ENCODE measurements at places on chromosomes 6 and 20.

GRCh38 chr6:152212437-152212836, 405.0 kb downstream of the ESR1 start:
- no peak for DNase-seq

DNA sequence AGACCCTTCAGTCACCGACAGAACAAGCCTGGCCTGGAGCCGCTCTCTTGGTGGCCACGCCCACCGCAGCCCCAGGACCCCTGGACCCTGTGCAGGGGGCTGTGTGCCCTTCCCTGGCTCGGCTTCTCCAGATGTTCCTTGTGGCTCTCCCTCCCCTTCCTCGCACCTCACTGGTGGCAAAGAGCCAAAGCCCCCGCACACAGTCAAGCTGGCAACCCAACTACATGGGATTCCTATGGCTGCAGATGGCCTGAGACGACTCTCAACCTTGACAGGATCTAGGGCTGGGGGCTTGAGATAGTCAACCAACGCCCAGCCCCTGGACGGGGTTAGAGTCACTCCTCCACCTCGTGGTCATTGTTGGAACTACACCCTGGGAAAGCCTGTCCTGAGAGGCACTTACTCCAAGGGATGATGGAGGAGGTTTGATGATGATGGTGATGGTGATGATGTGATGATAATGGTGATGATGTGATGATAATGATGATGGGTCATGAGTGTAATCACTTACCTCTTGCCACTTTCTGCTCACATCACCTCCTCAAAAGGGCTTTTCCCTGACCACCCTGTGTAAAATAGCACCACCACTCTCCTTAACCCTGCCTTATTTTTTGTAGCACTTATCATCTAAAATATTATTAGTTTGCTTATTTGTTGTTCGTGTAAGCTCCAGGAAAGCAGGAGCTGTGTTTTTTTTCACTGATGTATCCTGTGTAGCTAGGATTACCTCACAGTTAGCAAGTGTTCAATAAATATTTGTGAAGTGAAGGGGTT, 278.4 kb downstream of the LRFN2 start:
- DNase-seq, result peak; percentile 74

DNA sequence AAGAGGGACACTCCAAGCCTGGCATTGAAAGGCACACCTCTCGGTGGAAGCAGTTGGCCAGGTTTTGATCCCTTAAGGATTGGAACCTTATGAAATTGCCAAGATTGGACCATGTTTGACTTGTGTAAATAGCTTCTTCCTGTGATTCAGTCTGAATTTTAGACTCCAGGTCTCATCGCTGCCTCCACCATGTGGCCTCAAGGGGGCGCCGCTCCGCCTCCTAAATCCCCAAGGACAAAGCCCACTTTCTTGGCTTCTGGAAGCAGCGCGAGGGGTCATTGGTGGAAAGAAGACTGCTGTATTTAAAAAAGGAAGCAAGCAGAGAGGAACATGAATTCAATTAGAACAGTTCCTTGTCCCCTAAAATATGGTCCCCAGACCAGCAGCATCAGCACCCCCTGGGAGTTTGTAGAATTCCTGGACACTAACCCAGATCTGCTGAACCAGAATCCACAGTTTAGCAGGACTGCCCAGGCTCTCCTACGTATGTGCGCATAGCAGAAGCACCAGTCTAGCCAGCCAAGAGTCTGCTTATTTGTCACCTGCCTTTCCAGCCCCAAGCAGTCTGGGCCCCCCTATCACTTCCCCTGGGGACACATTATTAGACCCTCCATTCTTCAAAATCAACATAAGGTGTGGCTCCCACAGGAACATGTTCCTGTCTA, 108.5 kb downstream of the LY86 start:
- DNase-seq, result peak; percentile 24

DNA sequence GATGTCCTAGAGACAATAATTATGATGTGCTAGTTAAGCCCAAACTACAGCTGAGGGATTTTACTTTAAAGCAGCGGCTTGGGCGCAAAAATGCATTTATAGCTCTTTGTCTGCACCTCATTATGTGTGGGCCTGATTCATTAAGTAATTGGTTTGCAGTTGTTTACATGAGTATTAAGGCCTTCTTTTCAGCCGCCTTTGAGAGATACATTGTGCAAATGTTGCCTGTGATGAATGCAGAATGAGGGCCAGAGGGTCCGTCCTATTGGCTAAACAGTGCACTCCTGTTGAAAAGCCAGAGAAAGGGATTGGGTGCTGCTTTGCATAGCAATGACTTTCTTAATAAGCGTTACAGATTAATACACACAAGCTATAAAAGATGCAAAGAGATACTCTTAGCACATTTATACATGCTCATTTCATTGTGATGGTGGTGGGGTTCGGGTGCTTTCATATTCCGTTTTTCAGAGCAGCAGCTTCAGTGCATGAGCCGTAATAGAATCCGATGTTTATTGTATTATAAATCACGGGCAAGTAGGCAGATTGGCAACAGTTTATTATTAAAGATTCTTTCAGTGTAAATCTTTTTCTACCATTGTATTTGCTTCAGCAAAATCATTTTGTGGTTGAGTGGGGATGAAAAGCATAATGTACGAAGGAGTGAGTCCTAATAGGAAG, 68.2 kb upstream of the XRN2 start:
- DNase-seq, result no peak
